ENCODE measurements at places on chromosomes 3 and 15. TPM values are rescaled to one million over a fixed set of nuclear protein-coding genes. Genes with fewer than 3 reads are reported as not detected.

CPNE4 gene
- total RNA-seq: 3.0 TPM

GRCh38 chr3:39065197-39065596 lies 13.4 kb downstream of the WDR48 start:
- no peak for DNase-seq

DNA sequence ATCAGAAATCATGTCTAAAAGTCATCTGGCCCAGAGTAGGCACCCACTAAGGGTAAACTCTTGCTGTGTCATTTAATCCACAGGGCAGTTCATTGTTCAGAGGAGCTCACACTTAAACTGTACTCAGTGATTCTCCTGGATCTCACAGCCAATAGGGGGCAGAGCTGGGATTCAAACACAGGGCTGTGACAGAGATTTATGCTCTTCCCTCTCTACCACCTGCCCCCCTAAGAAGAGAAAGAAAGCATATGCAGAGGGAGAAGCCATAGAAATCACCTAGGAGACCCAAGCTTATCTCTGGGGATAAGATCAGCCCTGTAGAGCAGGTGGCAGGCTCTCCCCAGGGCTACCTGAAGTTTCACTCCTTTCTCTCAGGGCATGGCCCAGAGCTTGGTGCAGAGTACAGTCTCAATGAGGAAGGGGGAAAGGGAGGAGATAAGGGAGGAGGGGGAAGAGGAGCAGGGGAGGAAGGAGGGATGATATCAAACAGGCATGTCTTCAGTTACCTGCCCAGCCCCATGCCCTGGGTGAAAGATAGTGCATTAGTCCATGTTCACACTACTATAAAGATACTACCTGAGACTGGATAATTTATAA lies 51.8 kb upstream of the ADPGK start:
- DNase-seq: no peak

GRCh38 chr3:61776390-61776789 lies 215.0 kb downstream of the PTPRG start:
- DNase-seq: no peak

DNA sequence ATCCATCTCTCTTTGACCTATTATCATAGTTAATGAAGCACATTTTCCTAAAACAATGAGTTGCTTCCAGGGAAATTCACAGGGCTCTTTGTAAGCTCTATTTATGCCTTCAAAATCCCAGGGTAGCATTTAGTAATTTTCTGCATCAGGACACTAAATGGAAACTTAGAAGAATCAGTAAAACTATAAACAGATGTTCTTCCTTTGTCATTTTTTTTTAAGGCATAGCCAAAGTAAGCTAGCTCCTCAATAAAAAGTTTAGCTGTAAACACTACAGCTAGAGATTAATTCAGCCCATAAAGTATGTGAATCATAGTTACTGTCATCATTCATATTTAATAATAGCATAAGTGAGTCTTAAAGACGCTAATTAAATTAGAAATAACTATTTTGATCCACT lies 79.3 kb downstream of the RPL22L1 start:
- DNase-seq: no peak

DNA sequence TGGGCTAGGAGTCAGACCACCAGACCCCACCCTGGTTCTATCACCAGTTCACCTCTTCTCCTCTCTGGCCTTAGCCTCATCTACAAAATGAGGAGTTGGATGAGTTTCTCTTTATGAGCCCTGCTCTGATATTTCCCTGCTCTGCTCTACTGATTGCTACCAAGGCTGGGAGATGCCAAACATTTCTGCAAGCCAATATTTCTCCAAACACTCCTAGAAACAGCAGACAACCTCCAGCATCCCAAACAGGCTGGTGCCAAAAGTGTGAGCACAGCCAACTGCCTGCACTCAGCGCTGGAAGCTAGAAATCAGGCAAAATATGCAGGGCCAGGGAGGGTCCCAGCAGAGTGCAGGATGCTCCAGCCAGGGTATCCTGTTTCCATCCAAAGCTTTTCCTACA lies 10.8 kb downstream of the DAPK2 start:
- no peak for DNase-seq

DNA sequence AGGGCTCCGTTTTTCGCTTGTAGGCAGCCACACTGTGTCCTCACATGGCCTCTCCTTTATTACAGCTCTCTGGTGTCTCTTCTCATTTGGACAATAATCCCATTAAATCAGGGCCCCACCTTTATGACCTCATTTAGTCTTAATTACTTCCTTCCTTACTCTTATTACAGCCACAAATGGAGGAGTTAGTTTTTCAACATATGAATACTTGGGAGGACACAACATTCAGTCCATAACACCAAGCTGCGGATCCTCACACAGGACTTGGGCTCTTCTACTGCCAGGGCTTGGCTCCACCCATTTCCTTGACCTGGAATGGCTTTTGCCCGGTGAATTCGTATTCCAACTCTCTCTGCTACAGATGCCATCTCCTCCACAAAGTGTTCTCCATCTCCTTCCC lies 74.3 kb upstream of the SLC7A14 start:
- peak; percentile 37 for DNase-seq
